ENCODE measurements at places on chromosomes 5 and 9. TPM values are rescaled to one million over a fixed set of nuclear protein-coding genes. Genes with fewer than 3 reads are reported as not detected.

DNA sequence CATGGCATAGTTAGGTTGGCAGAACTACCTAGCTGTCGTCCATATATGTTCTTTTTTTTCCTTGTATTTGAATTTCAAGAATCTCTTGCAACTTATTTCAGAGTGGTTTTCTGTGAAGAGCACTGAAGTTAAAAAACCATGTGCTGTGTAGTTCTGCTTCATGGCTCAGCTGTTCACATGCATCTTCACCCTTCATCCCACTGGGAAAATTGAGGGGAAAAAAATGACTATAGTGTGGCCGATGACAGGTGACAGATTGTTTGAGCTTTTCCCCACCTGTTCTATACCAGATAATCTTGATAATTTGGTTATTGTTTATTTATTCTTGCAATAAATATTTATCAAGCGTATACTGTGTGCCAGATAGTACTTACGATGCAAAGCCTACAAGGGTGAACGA lies 77.8 kb downstream of the AOPEP start:
- no peak for DNase-seq

DNA sequence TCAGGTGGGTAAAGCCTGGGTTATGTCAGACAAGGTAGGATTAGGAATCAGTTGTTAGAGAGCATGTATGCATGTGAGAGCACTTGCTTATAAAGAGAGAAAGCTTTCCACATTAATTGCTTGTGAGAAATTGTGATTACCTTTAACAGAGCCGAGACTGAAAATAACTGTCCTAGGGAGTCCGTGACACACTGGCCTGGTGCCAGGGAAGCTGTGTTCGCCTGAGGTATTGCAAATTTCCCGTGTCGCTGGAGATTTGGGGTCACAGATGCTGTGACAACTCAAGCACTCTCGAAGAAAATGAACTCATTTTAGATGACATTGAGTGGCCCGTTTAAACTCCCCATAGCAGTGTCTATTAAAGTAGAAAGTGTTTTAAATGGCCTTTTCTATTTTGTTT lies 9.6 kb downstream of the SLC1A1 start:
- DNase-seq: no peak

- no peak for DNase-seq
These were observed 12.8 kb downstream of the OLFM1 start for GRCh38 chr9:135100241-135100681.

- no peak for DNase-seq
These were observed 532.5 kb downstream of the KIF4B start for GRCh38 chr5:155546075-155546474.

GRCh38 chr5:88503406-88503805 lies 234.8 kb upstream of the TMEM161B start:
- no peak for DNase-seq

DNA sequence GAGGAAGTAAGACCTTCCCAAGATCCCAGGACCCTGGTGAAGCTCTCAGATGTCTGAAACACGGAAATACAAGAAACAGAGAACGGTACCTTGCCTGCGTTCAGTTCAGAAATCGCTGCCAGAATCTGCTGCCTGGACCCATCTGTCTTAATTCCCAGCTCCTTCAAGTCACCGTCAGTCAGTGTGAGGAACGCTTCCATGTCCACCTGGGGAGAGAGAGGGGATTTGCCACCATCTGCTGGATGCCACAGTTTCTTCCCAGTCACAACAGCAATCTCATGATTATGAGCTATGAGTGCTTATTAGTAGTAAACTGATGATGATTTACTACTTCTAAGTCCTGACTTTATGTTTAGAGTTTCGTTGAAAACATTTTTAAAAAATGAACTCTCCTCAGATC lies 36.7 kb upstream of the GABBR2 start:
- DNase-seq: no peak

DNA sequence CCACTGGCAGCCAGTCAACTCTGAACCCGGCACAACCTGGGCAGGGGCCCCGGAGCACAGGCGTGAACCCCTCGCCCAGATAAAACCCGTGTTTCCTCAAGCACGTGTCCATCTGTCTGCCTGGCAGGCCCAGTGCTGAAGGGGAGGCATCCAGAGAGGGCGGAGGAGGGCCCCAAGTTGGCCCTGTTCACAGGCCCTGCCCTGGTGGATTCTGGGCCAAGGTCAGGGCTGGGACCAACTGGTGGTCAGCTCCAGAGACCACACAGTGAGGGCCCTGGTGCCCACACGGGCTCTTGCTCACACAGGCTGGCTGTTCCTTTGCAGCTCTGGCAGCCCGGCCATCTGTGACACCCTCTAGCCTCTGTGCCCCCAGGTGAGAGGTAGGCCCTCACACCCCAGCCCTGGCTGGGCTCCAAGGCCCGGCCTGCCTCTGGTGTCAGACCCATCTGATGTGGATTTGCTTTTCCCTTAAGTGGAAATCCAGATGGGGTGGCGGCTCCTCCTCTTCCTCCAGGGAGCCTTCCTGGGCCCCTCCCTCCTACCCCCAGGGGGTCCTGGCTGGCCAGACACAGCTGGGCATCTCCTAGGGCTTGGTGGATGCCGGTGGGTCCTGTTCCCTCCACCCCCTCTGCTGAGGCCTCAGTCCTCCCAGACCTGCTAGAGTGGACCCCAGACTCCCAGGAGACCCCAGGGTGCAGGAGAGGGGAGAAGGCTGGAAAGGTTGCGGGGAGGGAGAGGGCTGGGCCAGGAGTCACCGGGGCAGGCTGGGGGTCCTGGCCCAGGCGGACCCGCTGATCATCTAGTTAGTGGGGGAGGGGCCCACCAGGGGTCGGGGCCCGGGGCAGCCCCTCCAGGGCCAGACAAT lies 525 bp upstream of the STPG3 start:
- no peak for DNase-seq

DNA sequence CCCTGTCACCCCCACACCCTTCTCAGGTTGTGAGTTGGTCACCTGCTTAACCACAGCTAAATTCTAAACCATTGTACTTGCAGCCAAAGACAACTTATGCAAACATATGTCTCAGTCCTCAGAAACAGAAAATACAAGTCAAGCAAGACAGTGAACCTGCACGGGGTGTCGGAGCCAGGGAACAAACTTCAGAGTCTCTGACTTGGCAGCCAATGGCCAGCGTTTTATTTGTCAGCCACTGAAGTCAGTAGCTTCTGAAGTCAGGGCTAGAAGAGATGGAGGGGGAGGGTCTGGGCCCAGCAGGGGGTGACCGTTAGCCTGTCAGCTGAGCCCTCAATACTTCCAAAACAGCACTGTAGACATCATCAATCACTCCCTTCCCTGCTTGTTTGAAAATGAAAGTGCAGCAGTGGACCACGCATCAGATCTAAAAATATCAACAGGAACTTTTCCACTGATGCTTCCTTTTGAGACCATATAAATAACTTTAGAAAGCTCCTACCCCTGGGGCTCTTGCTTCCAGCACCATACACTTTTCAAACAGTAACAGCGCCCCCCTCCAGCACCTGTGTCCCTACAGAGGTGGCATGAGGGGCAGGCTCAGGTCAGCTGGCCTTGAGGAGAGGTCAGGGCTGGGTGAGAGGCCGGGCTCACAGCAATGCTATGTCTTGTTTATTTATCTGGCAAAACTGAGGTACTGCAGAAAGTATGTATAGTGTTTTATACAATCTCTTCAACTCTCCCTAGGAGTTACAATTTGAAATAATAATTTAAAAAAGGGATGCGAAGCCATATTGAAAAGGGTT lies 142.5 kb downstream of the ACER2 start:
- no peak for DNase-seq

DNA sequence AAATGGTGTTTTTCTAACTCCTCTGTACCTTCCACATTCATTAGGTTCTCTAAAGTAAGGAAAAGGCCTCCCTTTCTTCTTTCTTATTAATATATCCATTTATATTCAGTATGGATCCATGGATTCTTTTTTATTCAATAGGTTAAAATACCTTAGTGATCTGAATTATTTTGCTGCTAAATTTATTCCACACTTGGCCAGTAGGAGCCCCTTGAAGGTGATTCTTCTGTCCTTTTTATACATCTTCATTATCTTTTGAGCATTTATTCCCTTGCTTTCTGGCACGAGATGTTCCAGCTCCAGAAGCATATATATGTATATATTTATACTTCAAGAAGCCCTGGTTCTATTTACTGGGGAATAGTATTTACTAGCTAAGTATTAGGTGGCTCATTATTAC lies 311.8 kb upstream of the SGCD start:
- DNase-seq: no peak

DNA sequence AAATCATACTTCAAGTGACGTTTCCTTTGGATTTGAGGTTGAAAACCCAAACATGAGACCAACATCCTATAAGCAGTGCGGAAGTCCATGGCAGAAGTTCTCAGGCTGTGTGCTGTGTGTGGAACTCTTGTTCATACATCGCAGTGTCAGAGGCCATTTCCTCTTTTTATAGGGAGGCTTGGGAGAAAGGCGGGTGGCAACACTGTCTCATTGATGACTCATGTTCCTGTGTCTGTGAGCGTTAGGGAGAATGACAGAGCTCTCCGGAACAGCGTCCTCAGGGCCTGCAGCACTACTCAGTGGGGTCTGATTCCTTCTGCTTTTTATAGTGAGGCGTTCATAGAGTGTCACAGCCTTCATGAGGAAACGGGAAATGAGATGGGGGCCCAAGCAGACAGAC lies 98.8 kb upstream of the BASP1 start:
- peak; percentile 30 for DNase-seq

The C1QTNF2 gene
- not detected for total RNA-seq

The C5orf63 gene
- total RNA-seq: 5.1 TPM

The GABRB2 gene
- total RNA-seq: not detected

The CAAP1 gene
- 12.8 TPM for total RNA-seq
